ENCODE measurements at places on chromosomes 3 and 15.

- DNase-seq, result no peak
These were observed 129.2 kb upstream of the IL12A start for GRCh38 chr3:159859424-159859823.

- peak; percentile 17 for DNase-seq
These were observed 18.6 kb downstream of the DCP1A start for GRCh38 chr3:53328746-53329145.

GRCh38 chr3:18717598-18717997, 292.5 kb upstream of the SATB1 start:
- no peak for DNase-seq

GRCh38 chr3:158953131-158953530, 151.3 kb downstream of the MFSD1 start:
- DNase-seq, result no peak

GRCh38 chr3:99891610-99892285, 74.1 kb downstream of the CMSS1 start:
- DNase-seq, result no peak

DNA sequence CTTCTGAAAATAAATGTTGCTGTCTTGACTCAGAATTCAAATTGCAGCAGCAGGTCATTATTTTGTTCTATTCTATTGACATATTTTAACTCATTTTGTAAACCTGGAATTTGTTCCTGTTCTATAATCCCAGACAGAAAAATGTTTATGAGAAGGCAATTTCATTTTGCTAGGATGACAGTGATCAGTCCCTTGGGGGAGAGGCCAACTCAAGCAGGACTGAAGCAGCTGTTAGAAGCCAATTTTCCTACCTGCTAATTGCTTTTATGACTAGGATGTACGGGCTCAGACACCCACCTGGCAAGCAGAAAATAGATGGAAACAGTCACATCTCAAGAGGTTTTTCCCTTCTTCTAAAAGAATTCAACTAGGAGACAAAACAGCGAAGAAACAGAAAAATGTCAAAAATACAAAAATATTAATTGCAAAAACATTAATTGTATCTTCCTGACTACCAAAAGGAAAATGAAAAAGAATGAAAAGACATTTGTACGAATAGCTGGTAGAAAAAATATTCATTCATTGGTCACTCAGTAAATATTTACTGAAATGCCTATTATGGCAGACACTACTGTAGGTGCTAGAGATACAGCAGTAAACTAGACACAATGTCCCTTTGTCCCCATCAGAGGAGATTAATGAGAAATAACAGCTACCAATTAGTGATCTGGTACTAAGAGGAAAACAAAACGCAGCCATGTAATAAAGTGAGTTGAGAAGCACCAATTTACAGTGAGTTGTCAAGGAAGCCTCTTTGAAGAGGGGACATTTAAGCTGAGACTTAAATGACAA, 73.5 kb downstream of the PEAK1 start:
- no peak for DNase-seq

DNA sequence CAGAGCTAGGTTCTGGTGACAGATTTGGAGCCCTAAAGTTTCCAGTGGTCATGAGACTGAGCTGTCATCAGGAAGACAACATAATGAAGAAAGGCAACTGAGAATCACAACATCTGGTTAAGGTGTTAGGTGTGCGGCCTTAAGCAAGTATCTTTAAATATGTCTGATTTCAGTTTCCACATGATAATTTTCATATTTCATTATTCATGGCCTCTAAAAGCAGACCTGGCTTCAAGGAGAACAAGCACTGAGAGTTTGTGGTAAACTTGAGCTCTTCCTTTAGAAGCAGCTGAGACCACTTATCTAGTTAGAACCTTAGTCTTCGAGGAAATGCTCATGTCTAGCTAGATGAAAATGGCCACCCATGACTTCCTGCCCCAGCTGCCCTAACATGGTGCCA, 25.7 kb upstream of the MYLK start:
- DNase-seq, result no peak

- DNase-seq, result no peak
These were observed 95.6 kb downstream of the IMPG2 start for GRCh38 chr3:101224739-101225138.

DNA sequence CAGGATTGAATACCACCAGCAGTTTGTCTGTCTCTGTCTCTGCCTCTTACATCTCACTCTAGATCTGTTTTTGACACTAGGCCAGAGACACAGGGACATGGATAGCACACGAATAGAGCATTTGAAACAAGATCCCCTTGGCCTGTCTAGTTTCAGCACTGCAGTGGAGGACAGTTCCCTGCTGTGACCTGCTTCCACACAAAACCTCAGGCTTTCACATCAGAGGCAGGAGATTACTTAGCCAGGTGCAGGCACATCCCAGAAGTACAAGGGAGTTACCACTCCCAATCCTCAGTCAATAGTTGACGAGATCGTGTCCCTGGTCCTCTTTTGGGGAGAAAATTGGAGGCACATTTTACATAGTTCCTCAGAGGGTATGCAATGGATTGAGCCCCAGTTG, 34.0 kb upstream of the CCK start:
- peak; percentile 61 for DNase-seq

DNA sequence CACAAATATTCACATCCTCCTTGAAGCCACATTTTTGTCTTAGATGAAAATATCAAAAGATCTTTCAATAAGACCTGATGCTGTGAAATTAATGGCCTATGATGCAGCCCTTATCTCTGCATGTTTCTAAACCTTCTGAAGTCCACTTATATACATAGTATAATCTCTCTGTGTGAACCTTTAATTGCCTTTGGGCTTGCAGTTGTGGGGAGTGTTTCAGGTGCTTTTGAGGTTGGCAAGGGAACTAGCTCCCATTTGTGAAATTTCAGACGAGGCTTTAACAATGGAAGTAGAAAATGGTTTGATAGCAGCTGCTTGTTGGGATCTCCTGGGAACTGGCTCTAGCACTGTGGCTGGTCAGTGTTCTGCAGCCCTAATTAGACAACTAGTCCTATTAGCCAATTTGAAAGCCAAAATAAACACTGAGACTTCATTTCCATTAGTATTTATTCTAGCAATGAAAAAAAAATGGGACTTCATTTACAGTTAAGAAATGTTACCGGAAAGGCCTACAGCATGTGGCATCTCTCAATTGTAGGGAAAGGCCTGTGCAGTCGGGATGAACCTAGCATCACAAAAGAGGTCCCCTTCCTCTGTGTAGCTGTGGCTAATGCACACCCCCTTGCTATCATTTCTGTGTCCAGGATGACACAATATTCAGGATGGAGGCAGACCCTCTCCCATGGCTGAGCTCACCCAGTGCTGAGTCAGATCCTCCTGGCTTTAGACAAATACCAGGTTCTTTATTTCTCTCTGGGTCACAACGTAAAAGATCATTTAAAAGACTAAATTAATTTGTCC, 140.7 kb upstream of the TRIM42 start:
- DNase-seq, result no peak

GRCh38 chr3:10389995-10390394, 69.1 kb upstream of the SEC13 start:
- no peak for DNase-seq

DNA sequence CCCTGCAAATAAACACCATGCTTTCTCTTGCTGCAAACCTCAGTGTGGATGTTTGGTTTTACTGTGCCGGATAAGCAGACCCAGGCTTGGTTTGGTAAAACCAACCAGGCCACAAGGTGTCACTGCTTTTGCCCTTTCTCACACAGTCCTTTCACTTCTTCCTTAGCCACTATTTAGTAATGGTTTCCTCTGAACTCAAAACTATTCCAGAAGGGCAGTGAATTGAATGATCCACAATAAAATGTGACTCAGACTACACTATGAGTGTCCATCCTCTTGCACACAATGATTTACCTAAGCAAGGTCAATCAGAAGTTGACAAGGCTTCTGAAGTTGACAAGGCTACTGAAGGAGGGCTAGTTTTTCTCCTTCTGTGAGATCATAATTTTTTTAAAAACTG, 552.4 kb upstream of the CCDC54 start:
- DNase-seq, result no peak

- no peak for DNase-seq
These were observed 3.0 kb downstream of the DUOXA1 start for GRCh38 chr15:45126535-45127158.

- DNase-seq, result no peak
These were observed 9.8 kb downstream of the KCNMB2 start for GRCh38 chr3:178546079-178546478.

DNA sequence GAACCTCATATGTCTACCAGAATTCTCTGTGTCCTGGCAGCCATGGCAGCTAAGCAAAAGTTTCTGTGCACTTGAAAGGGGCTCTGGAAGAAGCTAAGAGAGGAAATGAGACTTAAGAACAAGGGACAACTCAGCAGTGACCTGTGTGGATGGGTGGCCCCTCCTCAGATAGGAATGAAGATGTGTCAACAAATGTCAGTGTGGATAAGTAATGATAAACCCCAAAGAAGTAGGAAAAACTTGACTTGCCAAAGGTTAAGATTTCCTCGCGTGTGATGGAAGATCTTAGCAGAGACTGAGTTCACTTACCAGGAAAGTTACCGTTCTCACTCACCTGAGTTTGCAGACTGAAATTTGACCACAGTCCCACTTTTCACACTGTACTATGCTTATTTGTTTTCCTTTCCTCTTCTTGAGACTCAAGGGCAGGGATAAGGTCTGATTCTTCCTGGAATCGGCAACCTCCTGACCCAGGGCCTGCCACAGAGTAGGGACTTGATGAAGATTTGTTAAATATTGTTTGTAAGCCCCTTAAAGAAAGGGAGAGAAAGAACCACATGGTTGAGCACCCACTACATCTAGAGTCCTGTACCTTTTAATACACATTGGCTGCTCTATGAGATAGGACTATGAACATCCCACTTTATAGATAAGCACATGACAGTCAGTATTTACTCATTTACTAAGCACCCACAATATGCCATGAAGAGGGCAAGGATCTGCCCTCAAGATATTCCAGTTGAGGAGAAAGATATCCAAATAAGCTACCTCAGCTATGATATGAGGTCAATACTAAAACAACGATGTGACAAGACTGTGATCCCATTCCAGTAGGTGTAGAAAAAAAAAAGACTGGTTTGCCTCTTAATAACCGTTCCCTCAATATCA, 7.3 kb upstream of the HRH1 start:
- DNase-seq, result no peak

DNA sequence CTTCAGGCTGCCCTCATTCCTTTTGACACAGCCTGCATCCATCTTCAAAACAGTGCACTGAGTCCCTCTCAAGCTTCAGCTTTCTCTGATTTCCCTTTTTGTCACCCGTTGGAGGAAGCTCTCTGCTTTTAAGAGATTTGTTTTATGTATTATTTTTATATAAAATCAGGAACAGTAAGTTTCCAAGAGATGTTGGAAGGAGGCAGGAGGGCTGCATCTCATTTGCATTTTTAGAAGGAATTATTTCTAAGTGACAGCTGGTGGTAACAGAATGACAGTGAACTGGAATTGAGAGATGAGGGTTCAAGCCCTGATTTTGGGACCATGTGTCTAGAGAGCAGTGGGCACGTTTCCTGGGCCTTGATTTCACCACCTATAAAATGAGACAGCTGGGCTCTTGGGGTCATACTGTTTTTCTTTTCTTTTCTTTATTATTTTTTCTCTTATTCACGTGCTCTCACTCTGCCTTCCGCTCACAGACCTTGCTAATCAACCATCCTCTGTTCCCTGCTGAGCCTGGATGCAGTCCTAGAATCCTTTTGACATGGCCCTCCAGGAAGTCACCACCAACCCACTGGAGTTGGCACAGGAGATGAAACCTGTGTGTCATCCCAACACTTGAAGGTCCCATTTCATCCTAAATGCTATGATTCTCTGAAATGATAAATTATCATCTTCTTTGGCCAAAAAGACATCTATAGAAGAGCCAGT, 148.6 kb downstream of the CACNA2D3 start:
- no peak for DNase-seq

GRCh38 chr15:81859737-81860516, 185.9 kb downstream of the MEX3B start:
- DNase-seq, result no peak

DNA sequence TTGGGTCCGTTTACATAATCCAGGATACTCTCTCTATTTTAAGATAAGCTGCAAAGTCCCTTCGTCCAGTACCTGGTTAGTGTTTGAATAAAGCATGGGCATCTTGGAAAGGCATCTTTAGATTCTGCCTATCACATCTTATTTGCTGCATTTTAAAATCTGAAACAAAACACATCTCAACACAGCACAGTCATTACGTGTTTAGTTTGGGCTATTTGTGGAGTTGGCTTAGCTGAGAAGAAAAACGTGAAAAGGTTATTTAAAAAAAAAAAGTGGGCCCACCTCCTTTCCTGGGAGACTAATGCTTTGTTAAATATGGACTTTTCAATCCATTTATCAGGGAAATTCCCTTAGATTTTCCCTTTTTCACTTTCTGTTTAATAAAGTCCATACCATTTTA, 174.5 kb upstream of the WNT5A start:
- no peak for DNase-seq

- DNase-seq, result no peak
These were observed 13.6 kb upstream of the XIRP1 start for GRCh38 chr3:39205919-39206516.

- no peak for DNase-seq
These were observed 8.2 kb downstream of the TRNT1 start for GRCh38 chr3:3134750-3135448.
